ENCODE measurements at places on chromosomes 5 and 9. TPM values are rescaled to one million over a fixed set of nuclear protein-coding genes. Genes with fewer than 3 reads are reported as not detected.

GRCh38 chr9:18360005-18360404, 113.9 kb upstream of the ADAMTSL1 start:
- H3K27ac ChIP-seq: no peak overlapping the region
- no peaks in the 10 kb centered on the region for H3K27me3 ChIP-seq
- H3K4me3 ChIP-seq: no peak overlapping the region

BTNL9 gene
- 0.09 TPM for total RNA-seq

GRCh38 chr9:135060461-135061116, 26.9 kb upstream of the OLFM1 start:
- H3K4me3 ChIP-seq: no peak overlapping the region
- H3K36me3 ChIP-seq: no peaks in the 10 kb centered on the region
- no peak overlapping the region for H3K27ac ChIP-seq
- no peaks in the 10 kb centered on the region for H3K27me3 ChIP-seq
- DNase-seq: no peak

DNA sequence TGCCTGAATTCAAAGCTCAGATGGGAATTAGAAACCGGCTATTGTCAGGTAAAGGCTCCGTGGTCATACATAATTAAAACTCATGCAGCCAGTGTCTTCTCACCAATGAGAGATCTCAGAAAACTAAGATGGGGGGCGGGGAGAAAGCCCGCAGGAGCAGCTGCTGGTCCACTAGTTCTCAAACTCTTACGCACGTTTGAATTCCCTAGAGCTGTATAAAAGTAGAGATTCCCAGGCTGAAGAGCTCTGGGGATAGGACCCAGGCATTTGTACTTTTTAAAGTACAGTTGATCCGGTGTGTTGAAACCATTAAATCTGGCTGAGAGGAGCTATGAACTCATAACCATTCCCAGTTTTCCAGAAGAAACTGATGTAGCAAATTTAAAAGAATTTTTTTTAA, 68.5 kb downstream of the FRMD3 start:
- no peaks in the 10 kb centered on the region for H3K36me3 ChIP-seq
- no peak overlapping the region for H3K4me3 ChIP-seq
- DNase-seq: no peak
- peaks cover 24% of the 10 kb centered on the region for H3K4me1 ChIP-seq
- H3K27me3 ChIP-seq: peaks cover 39% of the 10 kb centered on the region

GRCh38 chr5:78594021-78594420, 54.6 kb downstream of the LHFPL2 start:
- H3K27ac ChIP-seq: no peak overlapping the region
- H3K27me3 ChIP-seq: peaks cover 15% of the 10 kb centered on the region
- H3K36me3 ChIP-seq: no peaks in the 10 kb centered on the region
- H3K4me3 ChIP-seq: no peak overlapping the region
- H3K4me1 ChIP-seq: no peaks in the 10 kb centered on the region
- DNase-seq: no peak

- H3K4me1 ChIP-seq: no peaks in the 10 kb centered on the region
- no peaks in the 10 kb centered on the region for H3K36me3 ChIP-seq
- H3K4me3 ChIP-seq: no peak overlapping the region
- H3K27ac ChIP-seq: no peak overlapping the region
- H3K27me3 ChIP-seq: peaks cover 13% of the 10 kb centered on the region
These were observed 10.3 kb upstream of the UNC5A start for GRCh38 chr5:176800024-176800423.

BARHL1 gene
- total RNA-seq: not detected

GRCh38 chr5:7435503-7435902, 39.6 kb downstream of the ADCY2 start:
- no peak for DNase-seq
- H3K27ac ChIP-seq: no peak overlapping the region
- no peaks in the 10 kb centered on the region for H3K36me3 ChIP-seq
- no peaks in the 10 kb centered on the region for H3K4me1 ChIP-seq
- H3K4me3 ChIP-seq: no peak overlapping the region

Measured in activated T-helper 2 cell treated with anti-CD3 and anti-CD28 coated beads, Interferon-gamma antibody, Interleukin-2, Interleukin-4, amounts not matched to agents 10 μg/mL and 5 μg/mL and 100 μg/mL, durations not matched to agents 14 hours and 24 hours and 36 hours (primary cell).